CMK (cell line): ENCODE measurements at places on chromosomes 1 and 21.

GRCh38 chr1:17847111-17847510, 92.0 kb downstream of the ACTL8 start:
- no peak for DNase-seq

DNA sequence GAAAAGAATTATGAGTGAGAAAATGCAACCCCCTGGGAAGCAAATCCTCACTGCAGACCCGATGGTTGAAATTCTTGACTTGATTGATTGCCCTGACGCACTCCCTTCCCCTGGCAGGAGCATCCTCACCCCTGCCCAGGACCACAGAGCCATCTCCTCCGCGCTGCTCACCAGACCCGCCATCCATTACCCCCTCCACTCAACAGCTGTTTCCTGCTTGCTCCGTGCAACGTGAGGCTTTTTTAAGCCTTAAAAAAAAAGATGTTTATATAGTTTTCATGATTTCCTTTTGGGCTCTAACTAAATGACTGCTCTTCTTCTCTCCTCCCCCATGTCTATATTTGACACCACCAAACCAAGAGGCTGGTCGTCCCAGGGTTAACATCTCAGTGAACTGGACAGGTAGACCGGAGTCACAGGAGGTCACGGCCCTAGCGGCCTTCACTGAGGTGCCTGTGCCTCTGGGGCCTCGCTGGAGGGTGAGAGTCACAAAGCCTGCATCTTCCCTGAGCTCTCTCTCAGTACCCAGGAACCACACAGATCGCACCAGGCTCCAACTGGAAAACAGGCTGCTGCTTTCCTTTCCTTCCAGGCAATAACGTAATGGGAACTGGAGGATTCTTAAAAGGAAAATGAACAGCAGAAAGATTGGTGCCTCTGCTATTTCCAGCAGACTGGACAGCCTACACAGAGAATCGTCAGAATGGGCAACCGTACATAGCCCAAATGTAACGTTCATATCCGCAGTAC, 49.8 kb downstream of the ZBTB18 start:
- DNase-seq, result no peak

DNA sequence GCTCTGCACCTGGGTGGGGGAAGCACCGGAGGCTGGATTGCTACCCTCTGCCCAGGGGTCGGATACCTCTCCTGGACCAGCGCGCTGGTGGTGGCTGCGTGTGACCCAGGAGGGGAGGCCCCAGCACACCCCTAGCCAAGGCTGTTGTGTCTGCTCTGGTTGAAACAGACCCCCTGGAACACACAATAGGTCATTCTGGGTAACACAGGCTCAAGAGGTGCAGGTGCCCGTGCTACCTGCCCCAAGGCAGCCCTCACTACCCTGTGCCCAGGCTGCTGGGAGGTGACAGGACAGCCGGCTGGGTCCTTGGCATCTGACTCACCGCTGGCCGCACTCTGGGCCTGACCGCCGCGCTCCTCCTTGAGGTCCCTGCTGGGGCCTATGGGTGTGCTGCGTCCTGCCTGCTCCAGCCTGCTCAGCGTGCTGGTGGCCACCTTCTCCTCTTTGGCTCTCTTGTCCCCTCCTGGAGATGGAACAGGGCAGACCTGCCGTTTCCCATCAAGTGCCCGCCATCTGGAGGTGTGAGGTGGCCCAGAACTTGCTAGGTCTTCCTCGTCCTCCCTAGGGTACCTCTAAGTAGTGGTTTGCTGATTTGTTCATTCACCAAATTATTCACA, 30.0 kb downstream of the ZBTB17 start:
- no peak for DNase-seq

- no peak for DNase-seq
Observed at GRCh38 chr21:44630440-44630839, 3.5 kb downstream of the KRTAP10-9 start.

DNA sequence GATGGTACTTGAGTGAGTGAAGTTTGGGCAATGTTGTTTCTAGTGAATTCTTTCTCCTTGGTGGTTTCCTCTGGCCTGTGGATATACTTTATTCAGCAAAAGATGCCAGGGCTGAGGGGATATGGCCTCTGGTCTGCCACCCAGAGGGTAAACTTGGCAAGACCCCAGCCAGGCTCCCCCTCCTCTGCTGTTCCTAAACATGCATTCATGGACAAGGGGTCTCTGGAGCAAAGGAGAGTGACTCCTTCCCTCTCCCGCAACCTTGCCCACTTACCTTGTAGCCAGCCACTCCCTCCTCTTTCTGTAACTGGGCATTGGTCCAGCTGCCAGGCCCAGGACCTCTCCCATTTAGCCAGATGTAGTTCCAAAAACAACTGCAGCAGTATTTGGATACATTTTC, 43.8 kb downstream of the RUNX3 start:
- no peak for DNase-seq
